ENCODE measurements at places on chromosomes 12 and 14.

- DNase-seq: peak; percentile 73
Observed at GRCh38 chr12:108634341-108634751, 652 bp upstream of the SELPLG start.

- no peak for DNase-seq
Observed at GRCh38 chr12:85569261-85569660, 266.9 kb downstream of the RASSF9 start.

DNA sequence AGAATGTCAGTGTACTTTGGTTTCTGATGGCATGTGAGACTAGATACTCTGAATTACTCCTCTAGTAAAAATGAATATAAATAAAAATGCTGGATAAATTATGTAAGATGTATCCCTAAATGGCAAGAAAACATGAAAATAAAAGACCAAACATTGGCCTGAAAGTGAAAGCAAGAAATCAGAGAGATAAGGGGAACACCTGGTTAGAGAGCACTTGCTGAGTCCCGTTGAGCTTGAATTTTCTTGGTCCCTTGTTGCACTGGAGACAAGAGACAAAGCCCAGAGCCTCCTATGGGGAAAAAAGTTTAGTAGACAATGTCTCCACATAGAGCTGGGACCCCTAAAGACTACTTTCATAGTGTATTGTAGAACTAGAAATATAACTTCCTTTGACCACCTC lies 23.9 kb downstream of the RASSF8 start:
- no peak for DNase-seq

DNA sequence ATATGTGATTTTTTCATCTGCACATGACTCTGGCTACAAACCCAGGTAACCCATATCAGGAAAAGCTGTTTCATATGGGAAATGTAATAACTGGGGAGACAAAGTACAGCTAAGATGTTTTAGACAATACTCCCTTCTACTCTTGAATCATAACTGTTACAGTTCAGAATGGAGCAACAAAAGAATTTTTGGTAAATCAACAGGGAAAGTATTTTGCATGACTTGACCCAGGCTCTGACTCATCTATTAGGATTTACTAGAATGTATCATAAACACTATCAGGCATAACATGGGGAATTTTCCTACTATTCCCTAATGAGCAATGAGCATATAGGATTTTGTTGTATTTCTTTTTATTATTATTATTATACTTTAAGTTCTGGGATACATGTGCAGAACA lies 553.0 kb downstream of the SLC16A7 start:
- DNase-seq: no peak

GRCh38 chr12:112808156-112808555 lies 16.6 kb downstream of the RPH3A start:
- no peak for DNase-seq

DNA sequence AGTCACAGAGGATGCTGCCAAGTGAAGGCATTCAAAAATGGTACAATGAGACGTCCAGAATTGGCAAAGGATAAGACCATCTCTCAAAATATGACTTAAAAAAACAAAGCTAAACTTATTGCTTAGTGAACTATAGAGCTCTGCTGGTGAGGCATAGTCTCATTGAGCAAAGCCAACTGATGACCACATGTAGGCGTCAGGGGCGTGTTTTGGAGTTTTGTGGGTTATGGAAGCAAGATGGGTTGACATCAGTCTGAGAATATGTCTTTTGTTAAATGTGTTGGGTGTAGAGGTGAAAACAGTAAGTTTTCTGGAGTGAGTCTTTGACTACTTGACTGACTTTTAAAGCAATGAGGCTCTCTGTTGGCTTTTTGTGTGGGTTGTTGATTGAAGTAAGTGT lies 47.2 kb downstream of the ATL1 start:
- DNase-seq: no peak

GRCh38 chr14:75452900-75453816 lies 25.3 kb downstream of the JDP2 start:
- no peak for DNase-seq

DNA sequence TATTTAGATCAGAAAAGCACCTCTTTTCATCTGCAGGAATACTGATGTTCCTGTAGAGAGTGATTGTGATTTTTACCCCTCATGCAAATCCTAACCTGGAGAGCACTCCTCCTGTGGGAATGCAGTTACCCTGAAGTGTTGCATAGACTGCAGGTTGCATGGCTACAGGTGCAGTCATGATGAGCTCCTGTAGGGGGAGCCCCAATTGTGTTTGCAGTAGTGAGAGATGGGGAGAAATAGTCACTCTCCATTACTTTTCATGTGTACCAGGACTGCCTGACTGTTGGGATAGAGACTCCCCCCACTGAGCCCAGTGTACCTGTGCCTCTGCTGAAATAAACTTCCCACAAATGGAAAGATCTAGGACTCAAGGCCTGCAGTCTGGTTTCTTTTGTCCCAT lies 1086.5 kb downstream of the SLC6A15 start:
- no peak for DNase-seq

DNA sequence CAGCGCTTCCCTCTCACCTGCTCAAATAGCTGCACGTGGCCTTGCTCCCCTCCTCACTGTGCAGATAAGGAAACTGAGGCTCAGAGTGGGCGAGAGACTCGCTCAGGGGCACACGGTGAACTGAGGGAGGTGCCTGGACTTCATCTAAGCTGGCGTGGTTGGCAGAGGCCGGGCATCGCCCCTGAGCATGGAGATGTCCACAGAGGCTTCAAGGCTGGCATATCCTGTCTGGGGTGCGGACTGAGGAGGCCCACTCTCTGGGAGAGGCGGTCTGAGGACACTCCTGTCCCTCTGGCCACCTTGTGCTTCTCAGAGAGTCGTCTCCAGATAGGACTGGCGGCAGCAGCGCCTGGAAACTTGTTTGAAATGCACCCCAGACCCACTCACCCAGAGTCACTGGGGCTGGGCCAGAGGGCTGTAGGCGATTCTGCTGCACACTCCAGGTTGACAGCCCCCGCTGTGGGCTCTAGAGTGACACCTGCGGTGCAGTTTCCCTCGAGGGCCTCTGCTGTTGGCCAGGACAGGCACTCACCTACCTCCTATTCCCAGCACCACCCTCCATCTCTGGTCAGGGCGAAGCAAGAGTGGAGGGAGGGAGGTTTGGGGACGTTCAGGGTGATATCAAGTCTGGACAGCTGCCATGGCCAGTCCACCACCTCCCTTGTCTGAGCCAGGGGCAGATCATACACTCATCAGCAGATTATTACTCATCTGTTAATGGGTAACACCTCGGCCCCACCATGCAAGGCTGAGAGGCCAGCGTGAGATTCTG lies 11.2 kb upstream of the LBHD2 start:
- no peak for DNase-seq

- DNase-seq: no peak
Observed at GRCh38 chr14:78245238-78245637, 75.1 kb downstream of the NRXN3 start.

- DNase-seq: no peak
Observed at GRCh38 chr12:58288190-58288589, 346.8 kb downstream of the ATP23 start.

- DNase-seq: no peak
Observed at GRCh38 chr14:31026077-31026449, at the start of gene STRN3. Gene STRN3 (minus strand): TSS chr14:31026379. CDS start chr14:31026185, 194 bp downstream.

DNA sequence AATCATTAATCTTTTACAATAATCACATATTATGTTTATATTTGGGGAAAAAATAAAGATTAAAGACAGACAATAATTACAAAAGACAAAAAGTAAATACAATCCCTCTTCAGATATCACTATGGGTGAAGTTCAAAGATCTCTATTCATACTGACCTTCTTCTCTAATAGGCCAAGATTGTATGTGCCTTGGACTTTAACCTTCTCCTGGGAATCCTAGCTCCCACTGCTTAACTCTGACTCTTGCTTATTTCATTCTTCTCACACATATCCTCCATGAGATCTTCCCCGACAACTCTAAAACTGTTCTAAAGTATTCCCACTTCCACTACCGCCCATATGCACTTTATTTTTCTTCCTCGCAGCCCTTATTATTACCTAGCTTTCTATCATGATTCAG lies 83.8 kb downstream of the EEA1 start:
- DNase-seq: no peak

DNA sequence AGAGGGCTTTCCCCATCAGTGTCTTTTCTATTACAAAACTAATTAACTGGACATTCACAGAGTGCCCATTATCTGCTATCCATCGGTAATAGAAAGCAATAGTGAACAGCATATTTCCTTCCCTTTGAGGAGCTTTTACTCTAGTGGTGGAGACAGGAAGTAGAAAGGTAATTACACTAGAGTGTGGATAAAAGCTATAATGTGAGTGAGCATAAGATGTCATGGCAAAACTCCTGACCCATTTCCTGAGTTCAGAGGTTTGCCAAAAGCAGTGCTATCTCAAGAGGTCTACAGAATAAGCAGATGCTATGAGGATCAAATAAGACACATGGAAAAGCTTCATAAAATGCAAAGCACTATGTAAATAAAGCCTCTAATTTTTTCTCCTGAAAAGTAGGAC lies 24.0 kb downstream of the TIMELESS start:
- no peak for DNase-seq

DNA sequence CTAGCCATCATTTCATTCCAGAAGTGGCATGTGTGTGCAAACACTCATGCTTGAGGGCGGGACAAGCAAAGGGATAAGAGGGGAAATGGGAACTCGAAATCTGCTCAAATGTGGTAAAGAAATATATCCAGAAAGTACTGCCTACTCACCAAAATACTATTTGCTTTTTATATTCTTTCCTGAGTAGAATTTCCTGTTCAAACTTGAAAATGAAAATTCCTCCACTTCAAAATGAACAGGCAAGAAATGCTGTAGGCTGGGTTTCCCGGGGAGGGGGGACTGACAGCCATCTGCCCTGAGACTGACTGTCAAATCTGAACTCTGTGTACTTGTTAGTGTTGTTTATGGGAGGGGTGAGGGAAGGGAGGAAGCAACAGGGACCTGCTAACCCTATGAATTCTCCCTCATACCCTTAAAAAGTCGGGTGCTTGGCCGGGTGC lies 34.6 kb downstream of the NTF3 start:
- no peak for DNase-seq

- DNase-seq: no peak
Observed at GRCh38 chr12:89695100-89695499, 13.5 kb downstream of the ATP2B1 start.

DNA sequence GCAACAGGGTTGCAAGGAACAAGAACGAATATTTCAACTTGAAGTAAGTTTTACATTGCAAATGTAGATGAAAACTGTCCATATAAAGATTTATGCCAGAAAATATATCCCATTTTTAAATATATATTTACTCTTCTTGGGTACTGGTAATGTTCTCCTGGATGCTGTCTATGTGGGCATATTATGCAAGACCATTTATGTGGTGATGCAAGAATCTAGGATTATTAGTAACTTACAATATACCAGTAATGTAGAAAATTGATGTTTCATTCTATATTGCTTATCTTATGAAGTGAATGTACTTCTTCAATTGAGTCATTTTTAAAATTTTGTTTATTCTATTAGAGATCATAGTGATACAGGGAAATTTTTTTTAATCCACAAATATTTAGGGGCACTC lies 25.1 kb downstream of the FGFR1OP2 start:
- no peak for DNase-seq

DNA sequence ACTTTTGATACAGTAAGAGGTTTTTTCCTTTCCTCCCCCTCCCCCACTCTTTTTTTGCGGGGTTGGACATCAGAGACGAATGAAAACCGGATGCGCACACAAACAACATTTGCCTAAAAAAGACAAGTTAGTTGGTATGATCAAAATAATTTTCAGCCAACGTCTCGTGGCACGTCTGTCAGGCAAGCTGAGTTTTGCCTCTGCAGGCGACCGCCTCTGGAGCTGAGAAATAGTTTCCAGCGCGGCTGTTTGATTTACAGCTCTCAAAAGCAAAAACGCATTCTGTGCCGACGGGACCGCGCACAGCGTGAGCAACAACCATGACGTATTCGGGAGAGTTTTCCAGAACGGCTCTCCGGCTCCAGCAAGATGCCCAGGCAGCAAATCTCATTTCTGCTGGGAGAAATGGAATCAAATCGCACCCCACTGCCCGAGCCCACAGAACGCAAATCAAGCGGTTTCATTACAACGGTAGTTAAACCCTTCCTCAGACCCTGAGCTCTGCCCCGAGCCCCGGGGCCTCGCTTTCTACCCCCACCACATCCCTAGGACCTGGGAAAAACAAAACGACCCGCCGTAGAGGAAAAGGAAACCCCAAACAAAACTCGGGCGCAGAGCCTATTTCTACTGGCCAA lies 14.2 kb upstream of the CALM1 start:
- DNase-seq: peak; percentile 73

GRCh38 chr12:103561174-103561573 lies 25.9 kb upstream of the STAB2 start:
- DNase-seq: no peak

DNA sequence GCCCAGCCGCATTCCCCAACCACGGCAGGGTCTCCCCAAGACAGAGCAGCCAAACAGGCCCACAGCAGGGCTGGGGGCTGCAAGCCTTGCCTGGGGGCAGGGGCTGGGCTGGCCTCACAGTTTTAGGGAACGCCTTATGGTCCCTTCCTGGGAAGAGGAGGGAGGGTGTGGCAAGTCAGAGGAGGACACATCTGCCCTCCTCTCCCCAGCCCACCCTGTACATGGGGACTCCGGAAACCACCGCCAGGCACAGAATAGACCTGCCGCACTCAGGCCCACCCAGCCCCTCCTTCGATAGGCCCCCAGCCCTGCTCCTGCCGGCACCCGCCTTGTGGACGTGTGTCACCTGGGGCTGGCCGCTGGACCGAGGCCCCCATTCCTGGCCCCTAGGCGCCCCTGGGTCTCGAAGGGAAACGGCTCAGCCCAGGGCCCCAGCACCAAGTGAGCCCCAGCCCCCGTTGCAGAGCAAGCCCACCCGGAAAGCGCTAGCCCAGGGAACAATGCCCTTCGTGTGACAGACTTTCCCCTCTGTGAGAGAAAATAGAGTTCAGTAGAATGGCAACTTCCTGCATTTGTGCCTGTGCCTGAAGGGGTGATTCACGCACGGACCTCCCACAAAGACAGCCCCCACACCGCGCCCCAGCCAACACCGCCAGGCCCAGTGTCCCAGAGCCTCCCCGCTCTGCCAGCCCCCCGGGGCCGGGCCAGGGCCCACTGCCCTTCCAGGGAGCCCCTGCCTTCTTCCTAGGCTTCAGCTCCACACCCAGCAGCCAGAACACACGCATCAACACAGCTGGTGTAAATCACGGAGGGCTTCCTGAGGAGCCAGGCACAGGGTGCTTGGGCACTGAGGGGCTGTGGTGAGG lies 12.0 kb upstream of the NUDT14 start:
- peak; percentile 52 for DNase-seq

DNA sequence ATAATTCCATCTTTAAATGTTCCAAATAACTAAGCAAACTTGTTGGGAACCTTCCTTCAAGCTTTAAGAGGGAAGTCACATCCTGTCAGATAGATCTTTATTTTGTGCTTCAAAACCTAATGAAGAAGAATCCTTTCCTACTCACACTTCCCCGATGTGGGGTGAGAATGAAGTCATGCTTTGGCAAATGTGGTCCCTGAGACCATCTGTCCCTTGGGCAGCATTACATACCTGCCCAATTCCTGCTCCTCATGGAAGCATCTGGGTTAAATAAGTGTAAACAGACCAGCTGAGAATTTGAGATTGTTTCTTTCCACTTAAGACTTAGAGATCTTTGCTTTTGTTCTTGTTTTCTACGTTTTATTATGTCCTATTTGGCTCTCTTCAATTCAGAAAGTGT lies 606.0 kb upstream of the TMEM132C start:
- no peak for DNase-seq
